ACHN (cell line): ENCODE measurements at places on chromosomes 2 and 18.

- peak; percentile 99 for DNase-seq
These were observed 16.5 kb downstream of the TWIST2 start for GRCh38 chr2:238864207-238865014.

DNA sequence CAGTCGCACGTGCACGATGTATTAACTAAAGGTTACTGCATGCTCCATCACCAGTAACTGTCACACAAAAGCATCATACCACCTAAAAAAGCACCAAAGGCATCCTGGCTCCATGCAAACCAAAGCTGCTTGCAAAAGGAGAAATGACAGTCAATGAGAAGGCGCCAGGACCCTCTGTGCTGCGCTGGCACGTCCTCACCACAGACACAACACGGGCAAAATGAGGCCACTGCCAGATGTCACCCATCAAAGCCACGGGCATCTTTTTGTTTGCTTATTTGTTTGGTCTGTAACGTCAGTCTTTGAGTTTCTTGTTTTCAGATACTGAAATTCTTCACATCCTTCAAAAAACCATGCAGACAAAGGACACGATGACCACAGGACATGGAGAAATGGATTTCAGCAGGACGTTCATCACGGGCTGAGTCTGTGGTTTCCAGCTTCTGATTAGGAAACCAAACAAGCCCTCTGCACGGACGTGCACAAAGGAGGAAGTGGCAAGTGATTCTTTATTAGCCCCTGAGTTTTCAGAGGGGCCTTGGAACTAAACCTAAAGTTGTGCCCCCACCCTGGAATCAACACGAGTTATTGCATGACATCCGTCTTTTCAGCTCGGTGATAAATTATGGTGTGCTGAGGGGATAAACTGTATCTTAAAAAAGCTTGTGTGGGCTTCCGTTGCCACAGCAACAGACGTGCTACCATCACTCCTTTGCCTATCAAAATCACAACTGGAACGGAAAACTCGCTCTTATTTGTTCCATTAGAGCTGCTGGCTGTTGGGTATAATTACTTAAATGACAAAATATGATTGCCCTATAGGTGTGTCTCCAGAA is 181.8 kb downstream of the EIPR1 start:
- no peak for DNase-seq

DNA sequence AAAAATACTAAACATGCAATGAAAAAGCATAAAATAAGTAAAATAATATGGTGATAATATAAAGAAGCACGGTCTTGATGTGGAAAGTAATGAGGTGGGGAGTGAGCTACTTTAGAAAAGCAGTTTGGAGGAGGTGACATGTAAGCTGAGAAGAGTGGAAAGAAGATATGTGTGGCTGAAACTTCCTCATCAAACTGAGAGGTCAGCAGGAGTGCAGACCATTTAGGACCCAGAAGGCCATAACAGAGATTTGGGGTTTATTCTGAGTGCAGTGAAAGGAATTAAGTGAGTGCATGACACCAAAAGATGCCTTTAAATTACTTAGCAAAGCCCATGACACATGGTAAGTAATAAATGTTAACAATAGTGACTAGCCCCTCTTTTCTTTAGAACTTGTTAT is 24.4 kb upstream of the TMEM182 start:
- DNase-seq, result no peak

DNA sequence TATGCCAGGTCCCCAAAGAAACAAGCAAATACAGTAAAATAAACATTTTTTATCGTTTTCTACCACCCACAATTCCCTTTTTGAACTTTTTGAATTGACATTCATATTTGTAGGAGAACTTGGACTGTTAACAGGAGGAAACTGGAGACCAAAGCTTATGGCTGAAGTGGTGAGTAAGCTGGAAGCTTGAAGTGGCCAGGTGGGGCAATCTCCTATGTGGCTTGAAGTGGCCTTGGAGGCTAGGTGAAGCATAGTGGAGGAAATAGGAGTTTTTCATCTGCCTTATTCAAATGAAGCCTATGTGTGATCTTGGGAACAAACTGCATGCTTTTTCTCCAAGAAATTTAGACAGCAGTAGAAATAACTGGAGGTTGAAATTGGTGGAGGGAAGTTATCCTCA is 962.9 kb upstream of the FANCL start:
- DNase-seq, result no peak

DNA sequence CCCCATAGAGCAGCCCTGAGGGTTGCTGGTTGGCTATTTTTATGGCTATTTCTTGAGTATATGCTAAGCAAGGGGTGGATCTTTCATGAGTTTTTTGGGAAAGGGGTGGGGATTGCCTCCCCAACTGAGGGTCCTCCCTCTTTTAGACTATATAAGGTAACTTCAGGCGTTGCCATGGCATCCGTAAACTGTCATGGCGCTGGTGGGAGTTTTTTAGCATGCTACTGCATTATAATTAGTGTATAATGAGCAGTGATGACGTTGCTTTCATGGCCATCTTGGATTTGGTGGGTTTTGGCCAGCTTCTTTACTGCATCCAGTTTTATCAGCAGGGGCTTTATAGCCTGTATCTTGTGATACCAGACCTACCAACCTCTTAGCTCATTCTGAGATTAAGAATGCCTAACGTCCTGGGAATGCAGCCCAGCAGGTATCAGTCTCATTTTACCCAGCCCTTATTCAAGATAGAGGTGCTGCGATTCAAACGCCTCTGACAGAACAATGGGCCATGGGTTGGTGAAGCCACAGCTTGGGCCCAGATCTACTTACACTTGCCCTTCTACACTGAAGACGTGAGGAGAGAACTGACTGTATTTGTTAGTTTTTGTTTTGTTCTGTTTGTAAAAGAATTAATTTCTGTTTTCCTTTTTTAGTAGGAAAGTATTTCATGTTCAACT is 53.8 kb upstream of the TMEM163 start:
- DNase-seq, result no peak

- no peak for DNase-seq
These were observed 60.3 kb downstream of the CACNB4 start for GRCh38 chr2:152038441-152038958.

- DNase-seq, result no peak
These were observed 228.6 kb downstream of the SETBP1 start for GRCh38 chr18:44909191-44909719.

GRCh38 chr18:50675043-50675442 is 115.2 kb downstream of the MAPK4 start:
- DNase-seq, result no peak

- DNase-seq, result peak; percentile 14
These were observed 198.8 kb upstream of the TCF4 start for GRCh38 chr18:55786651-55787272.

GRCh38 chr2:229543176-229543873 is 171.0 kb downstream of the DNER start:
- no peak for DNase-seq

DNA sequence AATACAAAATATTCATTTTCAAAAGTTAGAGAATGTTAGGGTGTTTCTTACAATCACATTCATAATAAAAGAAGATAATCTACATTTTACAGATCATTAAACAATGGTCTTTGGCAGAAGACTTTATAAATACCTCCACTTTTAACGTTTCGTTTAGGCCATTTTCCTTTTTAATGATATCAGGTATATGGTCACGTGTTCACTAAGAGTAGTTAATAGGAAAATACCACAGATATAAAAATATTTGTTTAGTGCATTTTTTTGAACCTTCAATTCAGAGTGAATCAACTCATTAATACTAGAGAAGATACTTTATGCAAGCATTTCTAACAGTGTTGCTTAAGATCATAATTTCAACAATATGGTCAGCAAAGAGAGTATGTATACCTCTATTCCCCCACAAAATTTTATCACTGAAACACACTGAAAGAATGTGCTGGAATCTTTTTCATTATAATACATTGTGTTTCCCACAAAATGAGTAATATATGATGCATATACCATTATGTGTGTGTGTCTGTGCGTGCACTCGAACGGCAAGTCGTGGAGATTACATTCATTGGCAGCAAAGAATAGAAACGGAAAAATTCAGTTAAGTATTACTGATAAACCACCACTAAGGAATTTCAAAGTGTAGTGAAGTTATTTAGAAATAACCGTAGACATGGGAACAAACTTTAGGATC is 319.9 kb upstream of the THUMPD2 start:
- no peak for DNase-seq

GRCh38 chr2:106159866-106160785 is 34.0 kb downstream of the UXS1 start:
- no peak for DNase-seq

GRCh38 chr2:136175466-136175865 is 57.5 kb upstream of the CXCR4 start:
- DNase-seq, result no peak

- peak; percentile 78 for DNase-seq
These were observed 105.6 kb downstream of the VSNL1 start for GRCh38 chr2:17646081-17646554.

DNA sequence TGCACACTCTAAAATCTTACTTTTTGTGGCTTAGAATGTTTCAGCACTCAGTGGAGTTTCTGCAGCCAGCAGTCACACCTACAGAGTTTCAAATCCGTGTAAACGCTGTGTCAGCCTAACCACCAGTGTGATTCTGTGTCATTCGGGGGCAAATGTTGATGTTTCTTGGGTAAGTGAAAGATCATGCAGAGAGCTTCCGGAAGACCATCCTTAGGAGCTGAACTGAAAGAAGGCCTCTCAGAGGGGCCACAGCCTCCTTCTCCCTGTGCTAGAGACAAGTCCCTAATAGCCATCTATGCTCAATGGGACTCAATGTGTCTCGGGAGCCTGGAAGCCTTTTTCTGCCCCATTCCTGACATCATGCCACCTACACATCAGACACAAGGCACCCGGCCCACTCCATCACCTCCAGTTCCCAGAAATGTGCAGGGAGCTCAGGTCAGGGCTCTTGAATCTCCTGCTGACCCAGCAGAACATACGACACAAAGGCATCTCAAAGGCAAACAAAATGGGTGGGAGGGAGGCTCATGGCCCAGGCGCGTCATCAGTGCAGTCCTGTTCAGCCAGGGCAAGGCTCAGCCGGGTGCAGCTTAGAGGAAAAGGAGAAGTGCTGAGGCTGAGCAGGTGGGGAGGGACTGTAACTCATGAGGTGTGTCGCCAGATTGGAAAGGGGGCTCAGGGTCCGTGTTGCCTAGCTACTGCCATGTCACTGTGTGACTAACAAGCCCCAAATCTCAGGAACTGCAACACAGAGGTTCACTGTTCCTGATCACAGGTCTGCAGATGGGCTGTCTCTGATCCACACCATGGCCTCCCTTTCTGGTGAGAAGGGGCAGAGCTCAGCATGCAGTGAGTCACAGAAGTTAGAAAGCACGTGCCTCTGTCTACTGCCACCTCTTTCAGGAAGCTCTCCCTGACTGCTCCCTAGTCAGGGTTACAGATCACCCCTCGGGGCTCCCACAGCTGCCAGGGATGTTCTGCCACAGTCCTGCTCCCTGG is 82.0 kb downstream of the SMAD7 start:
- no peak for DNase-seq

DNA sequence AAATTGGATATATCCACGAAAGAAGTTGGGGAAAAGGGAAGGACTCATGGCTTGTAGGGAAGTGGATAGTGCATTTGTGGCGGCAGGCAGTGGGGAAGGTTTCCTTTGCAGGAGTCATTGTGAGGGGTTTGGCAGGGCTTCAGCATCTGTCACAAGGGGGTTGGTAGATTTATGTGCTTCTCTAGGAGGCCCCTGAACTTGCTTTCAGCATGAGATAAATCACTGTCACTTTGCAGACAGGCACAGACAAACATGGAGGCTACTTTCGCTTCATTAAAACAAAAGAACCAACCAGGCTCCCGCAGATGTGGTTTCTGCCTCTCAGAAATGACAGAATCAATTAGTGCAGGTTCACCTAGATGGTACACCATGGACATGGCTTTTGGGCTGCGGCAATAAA is 340.7 kb downstream of the TGIF1 start:
- DNase-seq, result no peak

DNA sequence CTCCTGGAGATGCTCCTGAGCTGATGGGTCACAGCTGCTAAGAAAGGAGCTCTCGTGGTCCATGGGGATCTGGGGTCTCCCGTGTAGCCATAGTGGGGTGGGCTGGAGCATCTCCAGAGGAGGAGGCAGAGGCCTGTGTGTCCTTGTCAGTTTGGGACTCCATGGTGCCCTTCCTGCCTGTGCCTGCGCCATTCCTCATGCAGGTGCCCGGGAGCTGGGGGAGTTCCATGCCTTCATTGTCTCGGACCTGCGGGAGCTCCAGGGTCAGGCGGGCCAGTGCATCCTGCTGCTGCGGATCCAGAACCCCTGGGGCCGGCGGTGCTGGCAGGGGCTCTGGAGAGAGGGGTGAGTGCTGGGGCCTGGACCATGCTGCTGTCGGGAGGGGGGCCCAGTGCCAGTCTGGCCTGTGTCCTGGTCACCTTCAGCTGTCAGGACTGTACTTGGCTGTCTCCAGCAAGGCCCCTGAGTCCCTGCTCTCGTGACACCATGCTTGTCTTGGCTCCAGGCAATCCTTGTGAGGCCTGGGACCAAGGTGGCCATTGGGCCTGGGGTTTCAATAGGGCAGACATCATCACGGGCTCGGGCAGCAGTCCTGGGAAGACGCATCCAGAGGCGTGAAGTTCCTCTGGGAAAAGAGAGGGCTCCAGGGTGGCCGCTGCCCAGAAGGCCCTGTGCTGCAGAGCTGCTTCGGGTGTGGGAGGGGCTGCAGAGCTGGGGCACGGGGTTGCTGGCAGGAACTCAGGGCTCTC is 7.3 kb downstream of the CAPN10 start:
- no peak for DNase-seq

GRCh38 chr2:126657636-126658318 is 1.8 kb downstream of the GYPC start:
- peak; percentile 96 for DNase-seq

GRCh38 chr18:75472906-75473305 is 45.4 kb upstream of the SMIM21 start:
- DNase-seq, result no peak

GRCh38 chr2:238911376-238912227 is 63.7 kb downstream of the TWIST2 start:
- DNase-seq, result no peak
